ENCODE measurements at places on chromosomes 2 and 18.

- DNase-seq, result no peak
These were observed 98.3 kb downstream of the OSBPL6 start for GRCh38 chr2:178292586-178292985.

GRCh38 chr18:77059294-77059916, 73.2 kb downstream of the MBP start:
- DNase-seq, result peak; percentile 33

GRCh38 chr2:85158559-85159273, 25.5 kb downstream of the TCF7L1 start:
- DNase-seq, result no peak

DNA sequence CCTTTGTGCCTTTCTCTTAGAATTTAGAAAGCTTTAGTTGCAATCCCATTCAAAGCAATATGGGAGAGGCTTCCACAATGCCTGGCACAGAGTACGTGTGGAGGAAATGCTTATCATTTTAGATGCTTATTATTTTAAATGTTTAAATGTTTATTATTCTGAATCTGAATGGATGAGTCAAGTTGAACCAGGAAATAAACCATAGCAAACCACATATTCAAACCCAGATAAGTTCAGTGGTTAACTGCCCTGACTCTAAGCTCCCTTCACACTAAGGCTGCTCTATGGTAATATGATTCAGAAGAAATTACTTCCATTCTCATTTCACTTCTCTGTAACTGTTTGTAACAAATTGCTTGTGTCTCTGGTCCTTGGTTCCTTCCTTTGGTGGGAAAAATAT, 5.2 kb upstream of the PPP4R1 start:
- peak; percentile 47 for DNase-seq

GRCh38 chr2:69222953-69223658, 163.9 kb downstream of the GFPT1 start:
- no peak for DNase-seq

DNA sequence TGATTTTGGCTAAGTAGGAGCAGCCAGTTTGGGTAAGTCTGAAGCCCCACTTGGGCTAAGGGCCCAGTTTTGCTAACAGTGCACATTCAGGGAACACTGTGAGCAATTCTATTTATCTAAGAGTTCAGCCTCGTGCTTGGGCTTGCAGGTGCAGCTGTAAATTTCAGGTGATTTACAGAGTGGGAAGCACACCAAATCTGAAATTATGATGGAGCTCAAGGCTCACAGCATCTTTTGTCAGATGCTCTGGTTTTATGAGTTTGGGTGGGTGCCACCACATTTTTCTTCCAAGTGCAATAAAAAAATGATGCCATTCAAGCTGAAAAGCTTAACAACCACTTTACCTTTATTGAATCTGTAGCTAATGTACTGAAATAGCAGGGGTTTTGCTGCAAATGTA, 671.2 kb downstream of the LRRTM4 start:
- no peak for DNase-seq

- DNase-seq, result no peak
These were observed 12.0 kb downstream of the SIGLEC15 start for GRCh38 chr18:45837283-45838070.

GRCh38 chr18:4755848-4756247, 300.7 kb upstream of the DLGAP1 start:
- no peak for DNase-seq

DNA sequence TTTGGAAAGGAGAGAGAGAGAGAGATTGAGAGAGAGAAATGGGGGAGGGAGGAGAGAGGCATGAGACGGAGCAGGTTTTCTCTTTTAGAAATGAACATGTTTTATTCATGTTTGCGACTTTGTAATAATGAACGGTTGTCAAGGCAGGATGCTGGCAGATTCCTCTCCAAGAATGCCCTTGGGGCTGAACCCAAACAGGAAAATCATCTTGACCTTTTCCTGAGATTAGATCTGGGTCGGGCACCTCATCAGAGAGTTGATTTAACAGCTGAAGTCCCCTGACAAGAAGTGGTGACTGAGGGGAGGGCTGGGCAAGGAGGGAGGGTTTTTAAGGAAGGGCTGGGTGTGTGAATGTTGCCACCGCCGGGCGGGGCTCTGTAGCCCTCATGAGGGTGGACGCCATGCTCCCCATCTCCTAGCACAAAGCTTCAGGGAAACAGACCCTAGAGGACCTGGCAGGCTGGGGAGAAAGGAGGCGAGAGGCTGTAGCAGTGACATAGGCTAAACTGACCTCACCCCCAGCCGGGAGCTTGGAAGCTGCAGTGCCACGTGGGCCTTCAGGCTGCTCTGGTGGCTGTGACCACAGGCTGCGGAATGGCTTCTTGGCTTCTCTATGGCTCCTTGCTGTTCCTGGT, 60.0 kb downstream of the LIPG start:
- DNase-seq, result no peak

DNA sequence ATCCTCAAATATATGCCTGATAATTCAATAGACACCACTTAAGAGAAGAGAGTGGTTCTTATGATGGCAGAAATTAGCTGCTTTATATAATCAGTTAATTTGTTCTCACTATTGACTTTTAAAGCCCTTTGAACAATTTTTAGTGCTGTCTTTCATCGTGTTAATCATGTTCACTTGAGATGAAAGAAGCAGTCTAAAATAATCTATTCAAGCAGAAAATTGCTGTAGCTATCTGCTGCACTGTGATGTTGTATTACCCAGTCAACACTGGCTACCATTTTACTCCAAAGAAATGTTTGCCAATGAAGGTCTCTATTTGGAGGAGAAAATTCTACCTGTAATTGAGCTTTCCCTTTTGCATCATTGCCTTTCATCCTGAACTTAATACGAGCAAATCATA, 459.8 kb upstream of the FSIP2 start:
- no peak for DNase-seq

DNA sequence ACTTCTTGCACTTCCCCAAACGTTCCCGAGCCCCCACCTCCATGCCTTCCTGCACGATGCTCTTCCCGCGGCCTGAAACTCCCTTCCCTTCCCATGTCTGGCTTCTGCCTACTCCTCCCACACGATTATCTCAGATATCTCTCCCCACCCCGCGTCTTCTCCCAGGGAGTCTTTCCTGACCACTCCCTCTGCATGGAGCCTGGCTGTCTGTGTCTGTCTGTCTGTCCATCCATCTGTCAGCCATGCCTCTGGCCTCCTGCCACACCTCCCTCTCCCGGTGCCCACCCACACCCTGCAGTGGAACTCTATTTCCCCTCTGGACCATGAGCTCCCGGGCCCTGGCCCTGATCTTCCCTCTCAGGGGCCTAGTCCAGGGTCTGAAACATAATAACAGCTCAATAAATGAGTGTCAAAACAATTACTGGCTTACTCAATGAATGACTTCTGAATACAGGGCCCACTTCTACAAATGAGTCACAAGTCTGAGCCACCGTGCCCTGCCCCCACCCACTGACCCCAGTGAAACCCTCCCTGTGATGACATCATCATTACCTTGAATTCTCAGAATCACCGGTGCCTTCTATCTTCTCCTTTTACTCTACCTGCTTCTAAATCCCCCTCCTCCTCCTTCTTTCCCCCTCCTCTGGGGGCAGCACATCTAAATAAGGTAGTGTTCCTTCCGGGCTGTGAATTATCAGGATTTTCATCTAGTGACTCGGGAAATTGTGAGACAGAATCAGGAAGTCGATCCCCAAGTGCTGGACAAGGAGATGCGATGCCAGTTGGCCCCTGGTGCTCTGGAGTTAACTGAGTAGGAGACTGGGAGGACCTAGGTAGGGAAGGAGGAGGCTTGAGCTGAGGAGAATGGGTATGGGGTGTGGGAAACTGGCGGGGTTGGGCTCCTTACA, 46.1 kb upstream of the PLB1 start:
- DNase-seq, result peak; percentile 75

DNA sequence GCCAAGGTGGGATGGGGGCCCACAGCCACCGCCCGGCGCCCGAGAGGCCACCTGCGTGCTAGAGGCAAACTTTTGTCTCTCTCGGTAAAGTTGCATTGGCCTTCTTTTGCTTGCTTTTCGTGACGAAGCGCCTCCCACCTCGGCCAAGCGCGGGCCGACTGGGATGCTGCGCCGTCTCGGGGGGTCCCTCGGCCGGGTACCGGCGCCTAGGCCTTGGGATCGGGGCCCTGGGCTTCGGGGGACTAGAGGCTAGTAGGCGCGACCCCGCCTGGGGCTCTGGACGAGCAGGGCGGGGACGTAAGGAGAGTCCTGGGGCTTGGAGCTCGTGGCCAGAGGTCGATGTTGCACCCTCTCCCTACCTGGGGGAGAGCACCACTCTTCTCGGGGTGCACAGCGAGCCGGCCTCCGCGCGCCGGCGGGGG, 545 bp downstream of the GLI2 start:
- DNase-seq, result peak; percentile 28

DNA sequence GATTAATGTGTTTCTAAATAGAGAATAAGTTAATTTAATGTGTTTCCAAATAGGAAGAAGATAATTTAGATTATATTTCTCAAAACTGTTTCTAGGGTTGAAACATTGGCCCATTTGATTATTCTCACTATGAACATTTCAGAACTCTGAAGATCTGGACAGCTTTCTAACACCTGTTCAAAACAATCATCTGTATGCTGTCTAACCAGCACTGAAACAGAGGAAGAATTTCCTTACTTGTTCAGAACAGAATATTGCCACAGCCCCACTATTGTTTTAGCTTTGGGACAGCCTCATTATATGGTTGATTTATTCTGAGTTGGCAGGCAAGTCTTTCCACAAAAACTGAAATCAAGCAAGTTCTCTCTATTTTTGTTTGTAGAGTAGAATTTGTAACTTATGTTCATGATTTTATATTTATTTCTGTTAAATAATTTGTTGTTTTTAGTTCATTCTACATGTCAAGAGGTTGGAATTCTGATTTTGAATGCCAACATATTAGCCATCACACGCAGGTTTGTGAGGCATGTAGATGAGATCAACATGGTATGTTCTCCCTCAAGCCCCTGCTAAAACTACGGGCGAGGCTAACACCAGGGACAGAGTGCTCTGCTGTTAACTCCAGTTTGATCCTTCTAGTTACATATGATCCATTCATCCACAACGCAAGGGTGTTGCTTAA, 11.2 kb downstream of the IL18RAP start:
- no peak for DNase-seq

GRCh38 chr2:17912266-17912691, 33.8 kb downstream of the KCNS3 start:
- no peak for DNase-seq
